ENCODE measurements at places on chromosomes 6 and 20.

- no peak for DNase-seq
These were observed 163.8 kb downstream of the HIVEP2 start for GRCh38 chr6:142781129-142781528.

GRCh38 chr6:145699462-145699861 lies 35.9 kb downstream of the EPM2A start:
- DNase-seq: no peak

- DNase-seq: no peak
These were observed 23.4 kb downstream of the THBS2 start for GRCh38 chr6:169230322-169230665.

DNA sequence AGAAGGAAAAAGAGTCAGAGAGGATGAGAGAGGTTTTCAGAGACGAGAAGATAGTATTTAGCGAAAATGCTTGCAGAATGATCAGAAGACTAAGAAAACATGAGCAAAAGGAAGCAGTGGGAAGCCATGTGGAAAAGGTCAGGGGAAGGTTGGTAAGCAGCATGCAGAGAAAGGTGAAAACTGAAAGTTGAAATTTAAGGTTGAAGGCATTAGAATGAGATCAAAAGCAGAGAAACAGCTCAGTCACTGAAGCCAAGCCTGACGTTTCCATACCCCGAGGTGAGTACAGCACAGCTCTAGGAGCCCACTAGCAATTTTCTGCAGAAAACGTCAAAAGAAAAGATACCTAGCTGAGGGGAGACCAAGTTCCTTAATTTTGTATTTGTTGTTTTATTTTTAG lies 19.1 kb upstream of the TFB1M start:
- DNase-seq: no peak

- no peak for DNase-seq
These were observed 65.0 kb upstream of the IFNGR1 start for GRCh38 chr6:137283940-137284810.

- DNase-seq: no peak
These were observed 38.7 kb upstream of the ECI2 start for GRCh38 chr6:4174042-4174441.

DNA sequence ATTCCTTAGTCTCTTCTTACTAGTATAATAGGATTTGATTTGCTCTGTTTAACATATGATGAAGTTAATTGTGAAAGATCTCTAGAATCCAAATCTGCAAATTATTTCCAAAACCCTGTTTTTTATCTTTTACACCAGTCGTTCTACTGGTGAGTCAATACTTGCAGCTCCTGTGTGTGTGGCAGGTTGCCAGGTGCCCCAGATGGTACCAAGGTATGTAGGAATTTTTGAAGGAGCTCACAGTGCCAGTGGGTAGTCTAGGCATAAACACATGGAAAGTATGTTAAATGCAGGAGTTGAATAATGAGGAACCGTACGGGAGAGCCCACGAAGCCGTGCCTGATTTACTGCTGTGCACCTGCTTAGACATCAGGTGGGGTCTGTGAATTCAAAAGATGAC lies 192.2 kb downstream of the FARS2 start:
- no peak for DNase-seq

DNA sequence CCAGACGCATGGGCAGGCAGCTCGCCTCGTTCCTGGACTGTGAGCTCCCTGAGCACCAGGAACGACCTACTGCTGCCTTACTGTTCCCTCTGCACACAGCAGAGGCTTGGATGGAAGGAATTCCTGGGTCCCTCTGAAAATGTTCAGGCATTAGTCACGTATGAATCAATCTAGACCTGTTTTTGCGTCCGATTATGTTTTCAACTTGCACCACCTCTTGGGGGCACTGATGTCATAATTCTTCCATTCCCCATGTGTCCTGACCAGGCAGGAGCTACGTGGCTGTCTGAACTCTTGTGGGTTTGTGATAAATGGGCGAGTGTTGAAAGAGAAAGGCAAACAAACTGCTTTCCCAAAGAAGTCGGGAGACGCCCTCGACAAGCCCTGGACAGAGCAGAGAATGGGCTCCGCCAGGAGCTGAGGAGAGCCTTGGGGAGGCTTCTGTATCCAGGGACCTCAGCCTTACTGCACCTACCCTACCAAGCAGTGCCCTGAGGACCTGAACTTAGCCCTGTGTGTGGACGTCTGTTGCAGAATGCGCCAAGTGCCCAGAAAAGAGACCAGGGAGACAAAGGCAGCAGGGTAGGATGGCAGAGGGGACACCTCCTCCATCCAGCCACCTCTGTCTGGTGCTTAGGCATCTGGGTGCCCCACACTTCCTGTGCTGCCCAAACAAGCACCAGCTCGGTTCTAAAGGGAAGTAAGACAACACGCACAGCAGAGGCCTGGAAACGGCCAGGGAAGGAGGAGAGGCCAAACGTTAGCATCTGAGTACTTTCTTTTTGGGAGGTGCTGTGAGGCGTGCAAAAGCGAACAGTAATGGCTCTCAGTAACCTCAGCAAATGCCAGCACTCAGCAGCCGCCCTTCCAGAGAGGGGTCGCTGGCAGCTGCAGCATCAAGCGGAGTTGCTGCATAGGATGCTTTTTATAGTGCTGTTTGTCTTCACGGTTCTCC lies 124.2 kb downstream of the LY86 start:
- no peak for DNase-seq

DNA sequence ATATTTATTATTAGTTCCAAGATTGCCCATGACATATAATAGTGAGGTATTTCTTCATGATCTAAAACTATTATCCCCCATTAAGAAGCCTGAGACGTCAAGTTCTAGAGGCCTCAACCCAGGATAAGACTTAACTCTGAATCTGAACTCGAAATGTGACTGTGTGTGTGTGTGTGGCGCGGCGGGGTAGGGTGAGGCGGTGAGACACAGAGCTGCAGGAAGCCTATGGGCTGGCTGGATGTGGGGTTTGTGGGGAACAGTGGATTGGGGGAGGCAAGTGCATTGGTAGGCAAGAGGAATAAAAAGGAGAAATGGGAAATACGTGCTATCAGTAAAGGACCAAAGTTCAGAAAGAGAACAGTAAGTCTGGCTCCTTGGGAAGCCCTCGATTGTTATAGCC lies 66.5 kb upstream of the RNF146 start:
- DNase-seq: no peak

- no peak for DNase-seq
These were observed 49.6 kb downstream of the NINL start for GRCh38 chr20:25535762-25536161.

GRCh38 chr20:7540923-7541322 lies 399.3 kb downstream of the HAO1 start:
- no peak for DNase-seq

GRCh38 chr6:150764334-150765066 lies 101.0 kb upstream of the MTHFD1L start:
- no peak for DNase-seq

- DNase-seq: no peak
These were observed 11.5 kb upstream of the RPS6KA2 start for GRCh38 chr6:166638573-166638964.

- DNase-seq: peak; percentile 89
These were observed 5.9 kb downstream of the FOXA2 start for GRCh38 chr20:22578221-22579118.

- no peak for DNase-seq
These were observed 3.0 kb downstream of the BAK1 start for GRCh38 chr6:33577106-33577535.

GRCh38 chr6:44157152-44157521 lies 1.5 kb upstream of the CAPN11 start:
- no peak for DNase-seq

DNA sequence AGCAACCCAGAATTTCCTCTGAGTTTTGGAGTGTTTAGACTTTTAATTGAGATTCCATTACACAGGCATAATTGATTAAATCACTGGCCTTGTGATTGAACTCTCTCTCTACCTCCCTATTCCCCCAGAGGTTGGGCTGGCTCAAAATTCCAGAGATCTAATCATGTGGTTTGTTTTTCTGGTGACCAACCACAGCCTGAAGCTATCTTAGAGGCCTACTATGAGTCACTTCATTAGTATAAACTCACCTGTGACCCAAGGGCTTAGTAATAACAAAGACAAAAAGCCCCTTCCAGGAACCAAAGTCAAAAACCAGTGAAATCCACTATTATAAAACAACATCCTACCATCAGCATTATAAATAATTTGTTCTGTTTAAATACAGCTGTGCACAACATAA lies 992.5 kb upstream of the CITED2 start:
- DNase-seq: no peak

- DNase-seq: no peak
These were observed 612.5 kb upstream of the HS3ST5 start for GRCh38 chr6:114955363-114955762.

- no peak for DNase-seq
These were observed 12.5 kb downstream of the PRDM1 start for GRCh38 chr6:106098383-106099234.

- DNase-seq: no peak
These were observed 136.4 kb downstream of the LINC00237 start for GRCh38 chr20:20969701-20970280.

DNA sequence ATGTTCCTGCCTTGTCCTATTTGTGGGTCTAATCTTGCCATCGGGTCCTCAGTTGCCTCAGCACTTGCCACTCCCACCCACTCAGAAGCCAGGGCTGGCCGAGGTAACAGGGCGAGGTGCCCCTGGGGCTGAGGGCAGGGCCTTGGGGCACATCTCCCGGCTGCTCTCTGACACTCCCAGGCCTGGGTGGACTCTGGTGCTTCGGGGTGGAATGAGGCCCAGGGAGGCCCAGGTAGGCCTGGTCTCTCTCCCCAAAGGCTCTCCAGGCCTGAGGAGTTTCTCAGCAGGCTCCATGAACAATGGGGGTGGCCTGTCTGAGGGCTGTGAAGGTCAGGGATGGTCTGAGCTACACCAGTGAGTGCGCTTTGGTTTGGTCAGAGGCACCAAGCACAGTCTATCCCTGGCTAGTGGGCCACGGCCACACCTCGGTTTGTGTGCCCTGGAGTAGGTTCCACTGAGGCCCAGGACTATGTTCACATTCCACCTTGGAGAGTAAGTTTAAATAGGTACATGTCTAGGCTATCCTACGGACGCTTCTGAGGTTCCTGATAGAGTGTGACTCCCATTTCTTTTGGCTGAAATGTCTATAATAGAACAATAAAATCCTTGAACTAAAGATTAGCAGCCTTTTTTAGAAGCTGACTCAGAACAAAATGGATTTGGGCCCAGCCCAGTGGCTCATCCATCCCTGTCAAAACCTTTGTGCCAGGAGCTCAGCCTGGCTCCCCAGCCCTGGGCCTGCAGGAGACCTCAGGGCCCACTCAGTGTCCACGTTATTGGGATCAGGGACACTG lies 78.8 kb downstream of the SLC24A3 start:
- DNase-seq: no peak

GRCh38 chr6:28585335-28585734 lies 59.7 kb downstream of the GPX5 start:
- peak; percentile 7 for DNase-seq

DNA sequence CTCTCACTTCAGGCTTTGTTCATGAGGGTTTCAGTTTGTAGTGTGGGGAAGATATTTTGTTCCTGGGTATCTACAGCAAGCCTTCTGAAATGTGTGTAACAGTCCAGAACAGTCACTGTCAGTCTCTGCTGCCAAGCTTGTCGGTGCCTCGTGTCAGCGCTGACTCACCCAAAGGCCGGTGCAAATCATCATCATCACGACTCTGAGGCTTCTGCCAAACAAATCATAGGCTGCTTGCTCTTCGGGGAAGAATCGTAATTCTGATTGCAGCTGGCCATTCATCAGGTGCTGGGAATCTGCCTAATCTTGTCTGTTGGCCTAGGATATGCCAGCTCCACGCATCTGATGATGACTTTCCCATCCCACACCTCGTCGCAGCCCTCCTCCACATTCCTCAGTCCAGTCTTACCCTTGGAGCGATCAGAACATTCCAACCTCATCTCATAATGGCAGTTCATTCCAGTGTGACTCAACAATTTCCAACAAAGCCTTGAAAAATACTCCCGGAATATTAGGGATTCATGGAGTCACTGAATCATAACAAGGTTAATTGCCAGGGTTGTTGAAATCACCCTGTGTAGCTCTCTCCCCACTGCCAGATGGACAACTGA lies 40.9 kb downstream of the ALDH8A1 start:
- no peak for DNase-seq

DNA sequence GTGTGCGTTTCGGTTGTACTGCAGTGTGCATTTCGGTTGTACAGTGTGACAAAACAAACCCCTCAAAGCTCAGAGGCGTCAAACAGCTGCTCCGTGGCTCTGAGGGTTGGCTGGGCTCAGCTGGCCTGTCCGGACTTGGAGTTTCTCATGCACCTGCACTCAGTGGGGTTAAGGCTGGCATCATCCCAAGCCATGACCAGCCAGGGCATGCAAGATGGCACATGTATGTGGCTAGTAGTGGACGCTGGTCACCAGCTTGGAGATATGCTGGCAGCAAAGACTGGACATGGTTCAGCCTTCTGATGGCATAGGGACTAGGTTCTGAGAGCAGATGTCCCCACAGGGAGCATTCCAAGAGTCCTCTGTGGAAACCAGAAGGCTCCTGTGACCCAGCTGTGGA lies 187.2 kb downstream of the CDH4 start:
- no peak for DNase-seq

DNA sequence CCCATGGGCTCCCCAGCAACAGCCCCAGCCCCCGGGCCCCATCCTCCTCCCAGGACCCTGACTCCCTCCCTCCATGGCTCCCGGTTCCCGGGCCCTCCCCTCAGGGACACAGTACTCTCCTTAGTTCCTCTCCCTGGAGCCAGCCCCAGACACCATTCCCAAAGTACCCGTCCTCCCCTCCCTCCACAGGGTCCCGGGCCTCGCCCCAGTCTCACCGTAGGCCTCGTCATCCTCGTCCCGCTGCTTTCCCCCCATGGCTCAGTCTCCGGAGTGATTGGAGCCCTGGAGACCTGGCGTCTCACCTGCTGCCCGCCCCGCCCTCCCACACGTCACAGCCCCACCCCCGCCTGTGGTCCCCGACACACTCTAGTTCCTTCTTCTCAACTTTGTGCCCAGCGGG lies at the start of gene SLC44A4:
Gene SLC44A4, minus strand, starts transcription at position 272 of the 400 bp plus-strand sequence. Its CDS starts 17 bp downstream, at position 255.
- no peak for DNase-seq

- no peak for DNase-seq
These were observed 97.3 kb downstream of the CAP2 start for GRCh38 chr6:17490724-17491123.

GRCh38 chr20:20743511-20744169 lies 31.2 kb upstream of the RALGAPA2 start:
- no peak for DNase-seq

GRCh38 chr6:126784161-126784790 lies 334.2 kb upstream of the RSPO3 start:
- no peak for DNase-seq

- DNase-seq: no peak
These were observed 266.7 kb upstream of the THEMIS start for GRCh38 chr6:128167552-128167951.

- DNase-seq: no peak
These were observed 17.6 kb upstream of the SERPINB1 start for GRCh38 chr6:2859185-2859700.

GRCh38 chr20:25207149-25207959 lies 11.8 kb downstream of the ENTPD6 start:
- DNase-seq: no peak

DNA sequence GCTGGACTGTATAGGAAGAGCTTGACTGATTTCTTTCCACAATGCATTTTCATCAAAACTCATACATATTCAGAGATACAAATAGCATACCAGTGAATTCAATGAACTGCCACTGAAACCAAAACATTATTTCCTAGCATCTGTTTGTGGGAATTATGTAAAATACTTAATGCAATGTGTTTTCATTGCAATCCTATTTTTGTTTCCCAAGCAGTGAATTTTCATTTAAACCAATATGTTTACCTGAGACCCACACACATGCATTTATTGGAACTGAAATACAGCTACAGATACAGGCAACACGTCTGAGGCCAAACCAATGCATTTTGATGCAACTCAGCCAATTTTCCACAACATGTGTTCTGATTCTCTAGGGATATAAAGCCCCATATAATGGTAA lies 33.2 kb upstream of the TFAP2A start:
- no peak for DNase-seq

Data from COR-L47 (cell line).